NCI-H460 (cell line): ENCODE measurements at places on chromosomes 7 and 10.

DNA sequence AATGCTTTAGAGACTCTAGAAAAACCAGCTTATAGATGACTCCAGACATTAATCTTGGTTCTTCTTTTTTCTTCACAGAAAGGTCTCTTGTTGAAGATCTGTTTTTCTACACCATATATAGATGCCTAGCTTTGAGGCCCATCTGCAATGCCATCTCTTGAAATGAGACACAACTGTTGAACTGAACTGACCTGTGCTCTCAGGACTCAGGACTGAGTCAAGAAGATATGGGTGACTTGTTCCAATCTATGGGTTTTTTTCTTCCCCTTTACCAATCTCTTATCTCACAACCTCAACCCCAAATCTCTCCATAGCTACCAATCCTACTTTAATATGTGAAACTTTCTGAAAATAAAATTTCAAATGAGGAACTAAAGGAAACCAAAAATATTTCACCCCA, 194.7 kb downstream of the SNX13 start:
- no peak for DNase-seq

GRCh38 chr10:90227786-90228185, 526.4 kb downstream of the KIF20B start:
- DNase-seq = no peak

DNA sequence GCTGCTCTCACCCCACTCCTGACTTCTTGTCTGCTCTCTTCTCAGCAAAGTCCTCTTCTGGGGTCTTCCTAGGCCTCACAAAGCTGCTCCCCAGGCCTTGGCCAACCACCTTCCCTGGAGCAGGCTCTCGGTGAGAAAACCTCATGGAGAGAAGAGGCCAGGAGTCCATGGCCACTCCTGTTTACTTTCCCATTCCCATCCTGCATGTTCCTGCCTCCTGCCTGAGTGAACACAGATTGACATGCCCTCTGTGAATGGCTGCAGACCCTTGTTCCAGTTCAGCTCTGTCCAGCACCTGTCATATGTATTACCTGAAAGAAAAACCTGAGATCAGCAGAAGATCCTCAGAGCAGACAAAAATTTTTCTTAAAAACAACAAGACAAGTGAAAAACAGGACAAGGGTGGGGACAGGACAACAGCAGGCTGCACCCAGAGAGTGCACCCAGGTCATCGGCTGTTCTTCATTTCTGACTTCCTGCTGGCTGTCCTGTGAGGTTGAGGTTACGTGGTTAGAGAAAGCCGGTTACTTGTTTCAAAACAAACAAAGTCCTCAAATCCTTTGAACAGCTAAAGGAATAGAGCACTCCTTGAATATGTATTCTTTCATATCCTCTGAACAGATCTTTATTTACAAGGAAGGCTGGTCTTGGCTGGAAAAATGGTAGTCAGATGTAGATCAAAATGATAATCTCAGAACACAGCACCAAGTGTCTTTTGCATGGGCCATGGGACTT, 34.0 kb upstream of the DLD start:
- DNase-seq = no peak

DNA sequence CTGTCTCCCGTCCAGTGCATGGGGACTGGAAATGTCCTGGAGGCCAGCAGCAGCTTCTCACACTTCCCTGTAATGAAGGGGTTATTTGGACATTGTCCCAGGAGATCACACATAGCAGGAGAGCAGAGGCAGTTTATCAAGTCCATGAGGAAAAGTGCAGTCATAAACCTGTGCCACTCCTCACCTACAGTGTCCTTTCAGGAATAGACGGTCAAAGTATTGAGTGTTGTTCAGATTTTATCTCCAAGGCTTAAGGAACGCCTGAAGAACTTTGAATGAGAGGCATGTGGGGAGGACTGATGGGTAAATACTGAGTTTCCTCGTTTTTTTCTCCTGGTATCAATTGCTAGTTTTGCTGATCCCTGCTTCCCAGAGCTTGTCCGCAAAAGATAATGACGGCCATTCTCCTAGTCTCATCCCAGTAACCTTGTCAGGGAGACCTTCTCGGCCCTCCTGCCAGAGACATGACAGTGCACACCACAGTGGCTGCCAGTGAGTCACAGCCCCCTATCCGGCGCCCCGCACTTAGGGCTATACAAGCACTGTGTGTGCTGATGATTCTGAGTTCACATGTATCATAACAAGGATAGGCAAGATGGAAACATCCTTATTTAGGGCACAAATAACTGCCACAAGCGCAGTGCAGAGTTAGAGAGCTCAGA, 495.5 kb upstream of the MGMT start:
- no peak for DNase-seq

GRCh38 chr10:98269435-98269912, 1.5 kb upstream of the LOXL4 start:
- peak; percentile 44 for DNase-seq

DNA sequence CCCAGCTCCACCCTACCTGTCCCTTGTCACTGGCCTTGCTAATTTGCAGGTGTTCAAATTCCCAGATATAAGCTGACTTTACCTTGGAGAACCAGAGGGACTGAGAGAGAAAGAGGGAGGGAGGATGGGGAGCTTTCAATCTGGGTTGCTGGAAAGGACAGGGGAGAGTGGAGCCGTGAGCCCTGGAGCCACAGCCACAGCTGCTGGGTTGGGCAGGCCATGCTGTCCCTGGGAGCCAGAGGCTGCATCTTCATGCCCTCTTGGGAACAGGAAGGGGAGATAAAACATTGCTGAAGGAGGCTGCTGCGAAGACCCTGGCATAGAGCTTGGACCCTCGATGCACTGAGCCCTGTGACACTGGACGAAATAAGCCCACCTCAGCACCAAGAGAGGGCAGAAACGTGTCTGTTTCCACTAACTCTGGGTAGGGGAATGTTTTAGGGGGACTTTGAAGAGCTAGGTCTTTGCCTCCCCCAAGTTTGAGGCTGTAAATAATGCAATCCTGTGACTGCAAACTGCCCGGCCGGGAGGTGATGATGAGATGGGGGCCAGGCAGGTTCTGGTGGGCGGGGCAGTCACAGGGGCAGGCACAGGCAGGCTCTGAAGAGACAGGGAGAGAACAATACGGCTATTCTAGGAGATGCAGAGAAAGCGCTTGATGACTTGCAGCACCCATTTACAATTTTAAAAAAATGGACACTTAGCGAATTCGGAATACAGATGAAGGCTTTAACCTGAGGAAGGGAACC, 5.8 kb upstream of the JAKMIP3 start:
- DNase-seq = no peak

DNA sequence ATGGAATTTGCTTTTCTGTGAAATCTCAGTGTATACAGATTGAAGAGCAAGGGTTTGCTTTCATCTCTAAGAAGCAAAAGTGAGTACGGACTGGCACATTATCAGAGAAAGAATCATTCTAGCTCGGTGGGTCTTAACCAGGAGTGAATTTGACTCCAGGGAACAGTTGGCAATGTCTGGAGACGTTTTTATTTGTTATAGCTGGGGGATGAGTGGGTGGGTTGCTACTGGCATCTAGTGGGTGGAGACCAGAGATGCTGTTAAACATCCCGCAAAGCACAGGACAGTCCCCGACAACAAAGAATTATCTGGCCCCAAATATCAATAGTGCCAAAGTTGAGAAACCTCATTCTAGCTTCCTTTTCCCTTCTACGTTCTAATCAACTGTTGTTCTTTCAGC, 43.8 kb upstream of the ATRNL1 start:
- no peak for DNase-seq

DNA sequence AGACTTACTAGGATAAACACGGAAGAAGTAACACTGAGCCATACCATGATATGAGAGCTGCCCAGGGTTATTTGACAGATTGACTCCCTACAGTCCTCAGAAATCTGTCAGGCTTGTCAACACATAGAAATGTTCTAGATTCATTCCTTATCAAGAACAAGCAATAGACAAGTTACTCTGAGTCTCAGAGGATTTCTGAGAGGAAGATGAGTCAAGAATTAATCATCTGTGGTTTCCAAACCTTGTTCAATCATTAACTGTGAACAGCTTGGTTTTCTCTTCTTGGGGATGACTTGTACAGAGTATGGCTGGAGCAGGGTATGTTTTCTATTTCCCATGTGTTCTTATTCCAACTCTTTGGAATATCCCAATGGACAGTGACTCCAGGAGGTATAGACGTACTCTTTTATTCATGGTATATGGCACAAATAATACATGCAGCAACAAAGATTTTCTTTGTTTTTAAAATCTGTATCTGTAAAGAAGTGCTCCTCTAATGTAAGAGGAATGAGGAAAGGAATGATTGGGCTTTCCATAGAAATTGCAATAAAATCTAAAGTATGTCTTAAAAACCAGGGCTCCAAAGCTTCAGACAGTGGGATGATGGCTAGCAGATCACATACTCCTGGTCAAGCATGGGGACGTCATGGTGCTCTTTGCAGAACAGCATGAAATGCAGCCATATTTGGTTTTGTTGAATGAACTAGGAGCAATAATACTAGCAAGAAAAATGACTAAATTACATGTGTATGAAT, 11.9 kb upstream of the SFR1 start:
- DNase-seq = no peak

DNA sequence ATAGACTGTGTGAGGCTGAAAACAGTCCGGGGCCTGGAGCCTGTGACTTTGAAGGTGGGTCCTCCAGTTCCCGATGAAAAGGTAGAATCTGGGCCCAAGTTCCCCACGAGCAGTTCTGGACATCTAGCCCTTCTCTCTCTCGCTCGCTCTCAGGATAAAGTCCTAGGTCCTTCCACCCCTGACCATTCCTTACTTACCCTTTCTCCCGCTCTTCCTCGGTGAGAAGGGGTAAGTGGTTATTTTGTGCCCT, 713 bp downstream of the IMMP2L start:
- peak; percentile 3 for DNase-seq

DNA sequence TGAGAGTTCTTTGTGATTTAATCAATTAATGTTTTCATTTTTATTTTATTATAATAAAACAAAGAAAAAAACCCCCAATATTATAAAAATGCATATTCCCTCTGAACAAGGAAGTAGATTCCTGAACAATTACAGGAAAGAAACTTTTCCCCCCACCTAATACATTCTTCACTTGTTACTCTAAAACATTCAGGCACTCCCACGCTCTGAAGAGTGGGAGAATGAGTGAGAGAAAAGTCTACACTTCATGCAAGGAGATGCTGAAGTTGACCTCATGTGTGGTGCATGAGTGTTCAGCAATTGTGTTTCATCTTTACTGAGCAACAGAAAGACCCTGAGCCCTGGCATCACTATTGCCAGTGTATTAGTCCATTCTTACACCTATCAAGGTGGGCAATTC, 244.2 kb upstream of the IGFBP3 start:
- DNase-seq = no peak

GRCh38 chr10:87818505-87819288, 671 bp upstream of the ATAD1 start:
- DNase-seq = peak; percentile 32

DNA sequence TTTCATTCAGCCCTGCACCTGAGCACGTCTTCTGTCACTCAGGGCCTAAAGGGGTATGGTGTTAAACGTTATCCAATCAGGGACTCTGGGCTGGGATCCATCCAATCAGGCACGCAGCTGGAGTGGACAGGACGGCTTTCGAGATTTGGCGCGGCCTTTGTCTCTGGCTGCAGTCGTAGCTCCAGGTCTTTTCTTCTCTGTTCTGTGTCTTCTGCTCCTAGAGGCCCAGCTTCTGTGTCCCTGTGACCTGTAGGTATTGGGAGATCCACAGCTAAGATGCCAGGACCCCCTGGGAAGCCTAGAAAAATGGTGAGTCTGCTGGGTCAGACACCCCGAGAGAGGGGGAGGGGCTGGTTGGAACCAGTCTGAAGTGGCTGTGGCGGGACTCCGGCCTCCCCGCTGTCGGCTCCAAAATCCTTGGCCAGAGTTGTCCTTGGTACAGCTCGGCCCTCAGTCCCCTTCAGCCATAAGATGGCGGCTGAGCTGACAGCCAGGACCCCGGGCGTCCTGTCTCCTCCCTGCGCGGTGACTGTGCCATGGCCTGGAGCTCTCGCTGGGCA, 11.7 kb upstream of the ZNF680 start:
- no peak for DNase-seq

DNA sequence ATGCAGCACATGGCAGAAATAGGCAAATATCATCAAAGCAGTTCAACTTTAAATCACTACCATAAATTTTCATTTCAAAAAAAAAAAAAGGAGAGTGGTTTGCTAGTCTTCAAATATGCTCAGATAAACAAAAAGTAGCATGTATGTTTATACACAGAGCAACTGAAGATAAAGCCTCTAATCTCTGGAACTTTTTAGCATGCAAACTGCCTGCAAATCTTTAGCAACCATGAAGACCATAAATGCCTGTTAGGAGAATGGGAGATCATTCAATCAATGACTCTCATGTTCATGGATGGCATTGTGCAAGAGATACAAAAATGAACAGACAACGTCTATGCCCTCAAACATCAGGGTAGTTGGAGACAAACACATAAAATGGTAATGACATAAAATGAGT, 57.3 kb downstream of the ORC5 start:
- no peak for DNase-seq

DNA sequence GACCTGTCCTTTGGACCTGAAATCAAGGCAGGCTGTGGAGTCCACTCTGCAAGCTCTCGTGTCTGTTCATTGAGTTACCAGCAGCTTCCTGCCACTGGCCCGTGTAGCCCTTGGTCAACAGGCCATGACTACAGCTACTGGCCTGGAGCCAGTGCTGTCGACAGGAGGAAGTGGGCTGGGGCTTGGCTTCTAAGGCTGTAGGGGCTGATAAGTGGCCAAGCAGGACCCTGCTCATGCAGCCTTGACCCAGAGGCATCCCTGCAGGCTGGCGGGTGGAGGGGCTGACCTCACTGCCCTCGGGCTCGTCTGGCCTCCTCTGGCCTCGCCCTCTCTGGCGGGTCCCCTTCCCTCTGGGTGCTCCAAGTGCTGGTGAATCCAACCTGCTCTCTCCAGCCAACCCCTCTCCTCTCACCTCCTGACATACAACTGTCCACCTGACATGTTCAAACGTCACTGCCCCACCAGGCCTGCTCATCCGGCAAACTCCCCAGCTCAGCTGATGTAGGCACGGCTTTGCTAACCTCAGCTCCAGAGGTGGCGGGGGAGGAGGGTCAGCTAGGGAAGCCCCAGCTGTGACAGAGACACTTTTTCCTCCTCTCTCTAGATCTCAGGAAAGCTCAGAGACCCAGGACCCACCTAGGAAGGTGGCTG, 188.6 kb upstream of the LYZL2 start:
- DNase-seq = no peak

DNA sequence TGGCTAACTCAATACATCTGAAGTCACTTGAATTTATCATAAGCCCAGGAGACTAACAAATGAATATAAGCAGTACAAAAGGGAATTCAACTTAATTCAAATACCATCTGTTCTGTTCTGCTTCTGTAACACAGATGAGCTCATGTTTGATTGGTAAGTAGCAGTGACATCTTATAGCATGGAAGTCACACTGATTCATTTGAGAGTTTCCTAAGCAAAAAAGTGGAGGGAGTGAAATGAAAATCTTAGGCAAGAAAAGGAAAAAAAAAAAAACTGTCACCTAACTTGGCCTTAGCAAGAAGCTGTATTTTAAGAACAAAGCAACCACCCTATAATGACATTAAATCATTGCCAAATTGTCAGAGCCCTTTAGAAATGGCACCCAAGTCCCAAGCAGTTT, 49.5 kb downstream of the SMURF1 start:
- no peak for DNase-seq

- DNase-seq = no peak
These were observed 29.5 kb upstream of the ELFN1 start for GRCh38 chr7:1640376-1641172.

GRCh38 chr7:47325337-47325736, 256.6 kb downstream of the TNS3 start:
- no peak for DNase-seq

GRCh38 chr10:103276896-103277712, at the start of gene INA:
Gene INA, plus strand, starts transcription at chr10:103277138. Its CDS starts 74 bp downstream, at chr10:103277212.
- no peak for DNase-seq
